A549 treated with RU486 at 1 μM for 4 hours (cell line): ENCODE measurements at places on chromosomes 16 and 17. TPM values are rescaled to one million over a fixed set of nuclear protein-coding genes. Genes with fewer than 3 reads are reported as not detected.

The CLEC19A gene
- 0.08 to 0.18 TPM (median 0.11 TPM) in 4 of 5 replicates, not detected in the other for total RNA-seq

The CDH1 gene
- total RNA-seq: 3.7 to 4.7 TPM (median 4.4 TPM) in 5 replicates

The SLC47A2 gene
- 0.11 to 0.27 TPM (median 0.17 TPM) in 4 of 5 replicates, not detected in the other for total RNA-seq

The TSNAXIP1 gene
- 0.33 to 0.71 TPM (median 0.46 TPM) in 5 replicates for total RNA-seq

The KRTAP1-1 gene
- not detected in 5 replicates for total RNA-seq

The GH2 gene
- not detected in 5 replicates for total RNA-seq

The GRIN2A gene
- total RNA-seq: not detected in 5 replicates

The CHST6 gene
- total RNA-seq: 0.10 to 0.32 TPM (median 0.14 TPM) in 5 replicates

The CTRL gene
- total RNA-seq: 1.1 to 3.1 TPM (median 1.8 TPM) in 5 replicates

The NPIPB6 gene
- 1.6 to 2.0 TPM (median 1.9 TPM) in 5 replicates for total RNA-seq

The C16orf92 gene
- not detected in 5 replicates for total RNA-seq

The CCL16 gene
- not detected in 5 replicates for total RNA-seq

The OR1F1 gene
- 0.23 to 0.48 TPM (median 0.29 TPM) in 5 replicates for total RNA-seq

The HS3ST3A1 gene
- 0.31 TPM in 1 of 5 replicates, not detected in the others for total RNA-seq

The SMIM5 gene
- 0.32 to 2.4 TPM (median 0.59 TPM) in 5 replicates for total RNA-seq

The CSF3 gene
- 0.10 to 0.20 TPM (median 0.16 TPM) in 3 of 5 replicates, not detected in the others for total RNA-seq

The TEKT5 gene
- not detected in 5 replicates for total RNA-seq

The CDRT15L2 gene
- not detected in 5 replicates for total RNA-seq

The STAC2 gene
- total RNA-seq: 0.12 to 0.34 TPM (median 0.21 TPM) in 5 replicates

The NOL3 gene
- total RNA-seq: 42.7 to 56.6 TPM (median 54.5 TPM) in 5 replicates

The TMEM170A gene
- 10.5 to 16.9 TPM (median 15.6 TPM) in 5 replicates for total RNA-seq

The MYH11 gene
- 0.02 to 0.12 TPM (median 0.05 TPM) in 5 replicates for total RNA-seq

The GAA gene
- total RNA-seq: 43.8 to 65.5 TPM (median 53.4 TPM) in 5 replicates

The KRT20 gene
- total RNA-seq: 0.17 to 0.43 TPM (median 0.28 TPM) in 5 replicates

The GNG13 gene
- total RNA-seq: not detected in 5 replicates

The CTRB1 gene
- not detected in 5 replicates for total RNA-seq

The NGFR gene
- total RNA-seq: 0.49 to 0.80 TPM (median 0.67 TPM) in 5 replicates

The PSMB10 gene
- 41.8 to 55.9 TPM (median 52.2 TPM) in 5 replicates for total RNA-seq

The CSH1 gene
- total RNA-seq: not detected in 5 replicates

The CYB561 gene
- total RNA-seq: 22.8 to 31.6 TPM (median 30.3 TPM) in 5 replicates

The PIRT gene
- not detected in 5 replicates for total RNA-seq

The TSR3 gene
- 56.5 to 98.9 TPM (median 94.1 TPM) in 5 replicates for total RNA-seq

The ALOX15B gene
- not detected in 5 replicates for total RNA-seq

The FGF11 gene
- total RNA-seq: 0.74 to 1.4 TPM (median 1.2 TPM) in 5 replicates

The G6PC1 gene
- total RNA-seq: not detected in 5 replicates

The ATP2C2 gene
- 0.08 to 0.17 TPM (median 0.09 TPM) in 3 of 5 replicates, not detected in the others for total RNA-seq

The RASL10B gene
- 0.05 to 0.13 TPM (median 0.08 TPM) in 4 of 5 replicates, not detected in the other for total RNA-seq

The CCDC92B gene
- total RNA-seq: 0.09 to 0.19 TPM (median 0.15 TPM) in 5 replicates

The DNAAF8 gene
- total RNA-seq: 0.91 to 2.0 TPM (median 1.6 TPM) in 5 replicates

The UTS2R gene
- not detected in 5 replicates for total RNA-seq

The MTSS2 gene
- 32.6 to 51.0 TPM (median 46.6 TPM) in 5 replicates for total RNA-seq

The ATP6V0C gene
- 133 to 299 TPM (median 268 TPM) in 5 replicates for total RNA-seq

The TK1 gene
- total RNA-seq: 220 to 267 TPM (median 234 TPM) in 5 replicates

The RRAD gene
- total RNA-seq: 7.4 to 17.6 TPM (median 12.5 TPM) in 5 replicates

The DHRS7C gene
- not detected in 5 replicates for total RNA-seq

The SLC35G6 gene
- total RNA-seq: not detected in 5 replicates

The ERN2 gene
- not detected in 5 replicates for total RNA-seq

The PCGF2 gene
- total RNA-seq: 33.9 to 64.1 TPM (median 57.3 TPM) in 5 replicates

The GDPD1 gene
- total RNA-seq: 0.47 to 1.0 TPM (median 0.83 TPM) in 5 replicates

The HS3ST4 gene
- not detected in 5 replicates for total RNA-seq

The STX1B gene
- 1.5 to 2.1 TPM (median 1.5 TPM) in 5 replicates for total RNA-seq

The RND2 gene
- total RNA-seq: 0.08 to 0.18 TPM (median 0.13 TPM) in 5 replicates
